ENCODE measurements at places on chromosomes 4 and X.

DNA sequence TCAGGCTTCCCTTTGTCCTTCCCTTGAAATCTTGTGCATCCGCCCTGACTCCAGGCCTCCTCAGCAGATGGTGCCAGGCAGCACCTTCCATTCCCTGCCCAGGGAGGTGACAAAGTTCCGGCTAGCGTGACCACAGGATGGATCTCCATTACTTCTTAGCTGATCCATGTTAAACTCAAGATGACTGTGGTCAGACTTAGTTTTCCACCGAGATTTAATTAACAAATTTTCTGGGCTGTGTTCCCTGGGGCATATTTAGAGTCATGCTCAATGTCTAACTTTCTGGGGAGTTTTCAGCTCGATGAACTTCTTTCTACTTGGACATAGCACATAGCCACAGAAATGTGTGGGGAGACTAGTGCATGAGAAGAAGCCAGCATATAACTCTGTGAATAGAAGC is 215.1 kb upstream of the SFRP2 start:
- DNase-seq, result no peak

GRCh38 chr4:160399826-160400225 is 1296.9 kb downstream of the RAPGEF2 start:
- DNase-seq, result no peak

DNA sequence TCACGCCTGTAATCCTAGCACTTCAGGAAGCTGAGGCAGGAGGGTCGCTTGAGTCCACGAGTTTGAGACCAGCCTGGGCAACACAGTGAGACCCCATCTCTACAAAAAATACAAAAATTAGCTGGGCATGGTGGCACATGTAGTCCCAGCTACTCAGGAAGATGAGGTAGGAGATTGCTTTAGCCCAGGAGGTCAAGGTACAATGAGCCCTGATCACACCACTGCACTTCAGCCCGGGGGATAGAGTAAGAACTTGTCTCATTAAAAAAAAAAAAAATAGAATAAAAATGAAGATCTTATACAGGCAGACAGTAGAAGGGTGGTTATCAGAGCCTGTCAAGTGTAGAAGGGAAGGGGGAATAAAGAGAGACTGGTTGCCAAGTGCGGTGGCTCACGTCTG is 116.9 kb downstream of the PDS5A start:
- DNase-seq, result no peak

- DNase-seq, result no peak
These were observed 360.9 kb downstream of the NLGN4X start for GRCh38 chrX:5867778-5868177.

- no peak for DNase-seq
These were observed 84.9 kb upstream of the TBL1X start for GRCh38 chrX:9379697-9380551.

DNA sequence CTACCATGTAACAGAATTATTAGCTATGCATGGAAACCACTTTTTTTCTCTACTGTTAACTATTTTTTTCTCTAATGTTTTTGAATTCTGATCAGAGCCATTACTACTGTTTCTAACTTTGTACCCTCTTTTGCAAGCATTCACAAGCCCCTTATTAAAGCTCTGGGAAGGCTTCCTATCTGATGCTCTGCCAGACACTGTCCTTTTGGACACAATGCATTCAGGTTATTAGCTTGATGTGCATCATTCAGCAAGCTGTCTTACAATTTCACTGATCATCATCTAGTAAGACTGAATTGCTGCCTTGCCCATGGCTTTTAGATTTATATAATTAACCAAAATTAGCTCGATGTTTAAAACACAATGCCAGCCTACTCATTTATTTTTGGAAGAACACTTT is 155.1 kb downstream of the NR3C2 start:
- no peak for DNase-seq

- peak; percentile 56 for DNase-seq
These were observed 752 bp downstream of the FRAS1 start for GRCh38 chr4:78057600-78058550.

DNA sequence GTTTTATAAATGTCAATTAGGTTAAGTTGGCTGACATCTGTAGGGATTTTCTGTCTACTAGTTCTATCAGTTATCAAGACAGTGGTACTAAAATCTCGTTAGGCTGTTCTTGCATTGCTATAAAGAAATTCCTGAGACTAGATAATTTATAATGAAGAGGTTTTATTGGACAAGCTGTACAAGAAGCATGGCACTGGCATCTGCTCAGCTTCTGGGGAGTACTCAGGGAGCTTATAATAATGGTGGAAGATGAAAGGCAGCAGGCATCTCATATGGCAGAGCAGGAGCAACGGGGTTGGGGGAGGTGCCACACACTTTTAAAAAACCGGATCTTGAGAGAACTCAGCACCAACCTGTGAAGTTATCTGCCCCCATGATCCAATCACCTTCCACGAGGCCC is 28.2 kb downstream of the CHIC2 start:
- DNase-seq, result no peak

DNA sequence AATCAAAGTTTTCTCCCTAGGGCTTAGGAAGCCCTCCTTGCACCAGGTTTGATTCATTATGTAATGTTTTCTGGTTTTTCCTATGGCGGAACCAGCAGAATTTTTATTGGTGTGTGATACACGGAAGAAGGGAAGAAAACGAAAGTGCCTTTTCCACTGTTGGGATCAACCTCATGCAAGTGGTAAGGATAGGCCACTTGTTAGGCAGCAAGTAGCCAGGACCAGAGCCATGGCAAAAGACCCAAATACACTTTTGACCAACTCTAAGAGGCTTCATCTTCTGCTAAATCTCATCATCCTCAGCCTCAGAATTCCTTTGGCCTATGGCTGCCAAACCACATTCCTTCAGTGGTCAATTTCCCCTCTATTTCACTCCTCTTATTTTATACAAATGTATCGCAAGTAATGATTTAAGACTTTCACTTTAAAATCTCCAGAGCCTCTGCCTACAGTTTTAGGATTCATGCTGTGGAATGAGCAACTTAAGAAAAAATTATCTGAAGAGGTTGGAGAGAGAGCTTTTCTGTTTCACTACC is 21.2 kb downstream of the PPAT start:
- no peak for DNase-seq

DNA sequence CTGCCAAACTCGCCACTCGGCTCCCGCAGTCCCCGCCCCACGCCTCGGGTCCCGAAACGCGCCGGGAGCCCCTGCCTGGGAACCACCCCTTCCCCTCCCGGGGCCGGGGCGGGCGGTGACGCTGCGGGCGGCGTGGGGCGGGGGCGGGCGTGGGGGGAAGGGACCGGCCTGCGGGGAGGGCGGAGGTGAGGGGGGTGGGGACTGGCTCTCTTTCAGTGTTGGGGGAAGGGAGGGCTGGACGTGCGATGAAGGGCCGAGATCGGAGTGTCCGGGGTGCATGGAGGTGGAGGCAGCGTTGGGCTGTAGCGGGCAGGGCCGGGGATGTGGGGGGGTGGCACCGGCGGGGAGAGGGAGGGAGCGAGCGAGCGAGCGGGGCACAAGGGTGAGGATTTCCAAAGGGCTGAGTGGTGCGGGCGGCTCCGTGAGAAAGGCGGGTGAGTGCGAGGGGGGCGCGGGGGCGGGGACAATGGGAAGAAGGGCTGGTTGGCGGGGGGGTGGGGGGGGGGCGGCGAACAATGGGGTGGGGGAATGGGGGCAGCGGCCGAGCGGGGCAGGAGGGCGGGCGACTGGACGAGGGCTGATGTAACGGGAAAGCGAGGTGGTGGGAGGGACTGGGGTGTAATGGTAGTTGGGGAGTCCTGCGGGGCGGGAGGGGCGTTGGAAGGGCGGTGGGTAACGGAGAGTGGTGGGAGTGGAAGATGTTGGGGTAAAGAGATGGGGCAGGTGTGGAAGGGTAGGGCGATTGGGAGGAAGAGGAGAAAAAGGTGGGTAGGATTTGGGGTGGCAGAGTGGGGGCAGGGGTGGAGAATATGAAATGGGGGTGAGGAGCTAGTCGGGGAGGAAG is 578 bp downstream of the DCUN1D4 start:
- DNase-seq, result no peak

DNA sequence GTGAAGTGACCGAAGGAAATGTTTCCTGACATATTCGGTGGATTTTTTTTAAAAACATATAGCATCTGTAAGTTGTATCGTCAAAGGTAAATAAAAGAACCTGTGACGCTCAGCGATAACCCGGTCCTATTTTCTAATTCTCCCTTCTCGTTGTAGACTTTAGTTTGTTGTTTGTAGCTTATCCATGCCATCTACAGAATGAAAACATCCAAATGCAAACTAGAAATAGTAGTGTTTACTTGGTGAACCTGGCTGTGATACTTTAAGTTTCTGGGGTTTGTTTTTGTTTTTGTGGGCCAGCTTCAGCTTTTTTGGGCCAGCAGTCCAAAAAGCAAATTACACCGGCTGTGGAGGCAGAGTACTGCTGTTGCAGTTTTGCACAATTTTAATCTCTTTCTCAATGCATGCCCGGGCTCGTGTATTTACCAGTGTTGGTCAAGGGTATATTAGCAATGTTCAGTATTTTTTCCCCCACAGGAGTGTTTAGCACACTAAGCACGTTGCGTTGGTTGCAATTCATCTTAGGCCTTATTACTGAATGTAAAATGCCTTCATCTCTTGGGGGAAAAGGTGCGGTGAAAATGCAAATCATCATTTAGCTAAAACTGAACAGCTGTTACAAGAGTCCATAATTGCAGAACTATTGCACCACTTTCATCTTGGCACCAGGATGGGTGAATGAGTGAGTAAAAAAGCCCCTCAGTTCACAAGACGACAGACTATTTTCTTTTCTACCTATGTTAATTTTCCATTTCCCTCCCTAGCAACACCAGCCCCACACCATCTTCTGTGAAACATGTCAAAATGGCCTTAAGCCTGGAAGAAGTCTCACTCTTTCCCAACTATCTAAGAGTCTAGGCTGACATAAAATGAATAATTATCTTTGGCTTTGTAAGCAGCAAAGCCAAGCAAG is 1.7 kb upstream of the CNOT6L start:
- no peak for DNase-seq

- DNase-seq, result no peak
These were observed 8.2 kb upstream of the EXOSC9 start for GRCh38 chr4:121792966-121793365.

DNA sequence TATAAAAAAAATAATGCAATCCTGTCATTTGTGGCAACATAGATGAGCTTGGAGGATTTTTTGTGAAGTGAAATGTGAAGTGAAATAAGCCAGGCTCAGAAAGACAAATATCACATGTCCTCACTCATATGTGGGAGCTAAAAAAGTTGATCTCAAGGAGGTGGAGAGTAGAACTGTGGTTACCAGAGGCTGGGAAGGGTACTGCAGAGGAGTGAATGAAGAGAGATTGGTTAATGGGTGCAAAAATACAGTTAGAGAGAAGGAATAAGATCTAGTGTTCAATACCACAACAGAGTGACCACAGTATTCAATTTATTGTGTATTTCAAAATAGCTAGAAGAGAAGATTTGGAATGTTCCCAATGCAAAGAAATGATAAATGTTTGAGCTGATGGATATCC is 13.4 kb upstream of the ZCCHC18 start:
- DNase-seq, result no peak

DNA sequence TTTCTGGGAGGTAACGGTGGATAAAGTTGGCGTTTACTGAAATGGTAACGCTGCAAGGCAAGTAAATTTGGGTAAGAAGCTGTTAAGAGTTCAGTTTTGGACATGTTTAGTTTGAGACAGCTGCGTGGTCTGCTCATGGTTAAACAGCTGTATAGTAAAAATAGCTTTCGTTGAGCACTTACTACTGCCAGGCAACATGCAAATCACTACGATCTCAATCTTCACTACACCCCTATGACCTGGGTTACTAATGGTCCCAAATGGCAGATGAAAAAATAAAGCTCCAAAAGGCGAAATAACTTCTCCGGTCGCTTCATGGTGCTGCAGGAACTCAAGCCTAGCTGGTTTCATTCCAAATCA is 22.2 kb downstream of the FABP2 start:
- no peak for DNase-seq

- no peak for DNase-seq
These were observed 186.3 kb downstream of the C4orf33 start for GRCh38 chr4:129282293-129282692.

GRCh38 chrX:130715299-130715698 is 187.7 kb downstream of the ENOX2 start:
- DNase-seq, result no peak

- DNase-seq, result no peak
These were observed 81.1 kb downstream of the RBMX2 start for GRCh38 chrX:130482871-130483270.

- no peak for DNase-seq
These were observed 15.2 kb downstream of the ATP8A1 start for GRCh38 chr4:42641656-42642055.

- no peak for DNase-seq
These were observed 840 bp upstream of the CLCN3 start for GRCh38 chr4:169619518-169619957.

DNA sequence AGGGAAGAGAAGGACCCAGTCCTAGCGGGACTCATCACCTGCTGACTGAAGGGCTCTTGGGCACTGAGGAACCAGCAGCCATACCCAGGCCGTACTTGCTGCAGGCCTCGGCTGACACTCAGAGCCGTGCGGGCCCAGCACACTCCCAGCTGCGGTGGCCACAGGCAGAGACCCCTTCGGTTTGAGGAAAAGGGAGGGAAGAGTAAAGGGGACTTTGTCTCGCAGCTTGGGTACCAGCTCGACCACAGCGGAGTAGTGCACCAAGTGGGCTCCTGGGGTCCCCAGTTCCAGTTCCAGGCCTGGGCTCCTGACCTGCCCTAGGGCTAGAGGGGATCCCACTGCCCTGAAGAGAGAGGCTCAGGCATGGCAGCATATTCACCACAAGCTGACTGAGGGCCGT is 17.9 kb upstream of the OPN1LW start:
- DNase-seq, result no peak

GRCh38 chr4:107826421-107826980 is 1.8 kb downstream of the SGMS2 start:
- no peak for DNase-seq

GRCh38 chr4:74754218-74754617 is 40.1 kb downstream of the BTC start:
- no peak for DNase-seq

- DNase-seq, result no peak
These were observed 24.8 kb downstream of the DKK2 start for GRCh38 chr4:107011312-107011711.

GRCh38 chr4:160233141-160233540 is 1130.3 kb downstream of the RAPGEF2 start:
- no peak for DNase-seq

- no peak for DNase-seq
These were observed 1345.5 kb downstream of the TECRL start for GRCh38 chr4:63063760-63064159.

- no peak for DNase-seq
These were observed 54.5 kb upstream of the HPSE start for GRCh38 chr4:83389037-83389720.

All from T1000 (cell line).